ENCODE measurements at places on chromosomes 11 and 22. TPM values are rescaled to one million over a fixed set of nuclear protein-coding genes. Genes with fewer than 3 reads are reported as not detected.

DNA sequence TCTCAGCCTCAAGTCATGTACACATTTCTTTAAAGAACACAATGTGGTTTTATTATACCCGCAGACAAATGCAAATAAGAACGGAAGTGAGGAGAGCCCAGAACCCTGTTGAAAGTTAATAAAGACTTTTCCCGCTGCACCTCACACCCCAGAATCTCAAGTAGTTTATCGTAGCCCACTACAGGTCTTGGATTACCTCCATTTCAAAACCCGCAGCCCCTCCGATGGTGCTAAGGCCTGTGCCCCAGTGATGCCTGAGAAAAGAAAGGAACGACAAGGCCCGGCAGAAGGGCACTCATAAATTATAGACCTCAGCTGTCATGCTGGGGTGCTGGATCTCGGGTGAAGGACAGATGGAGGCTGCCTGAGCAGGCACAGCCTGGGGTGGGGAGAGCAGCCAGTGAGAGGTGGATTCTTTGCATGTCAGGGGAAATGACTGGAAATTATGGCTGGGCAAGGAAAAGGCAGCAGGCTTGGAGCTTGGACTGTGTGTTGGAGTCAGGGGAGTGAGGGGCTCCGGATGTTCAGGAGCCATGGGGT lies 354.1 kb downstream of the NTM start:
- H3K4me1 ChIP-seq = no peaks in the 10 kb centered on the region
- H3K27ac ChIP-seq = no peak overlapping the region
- H3K27me3 ChIP-seq = no peaks in the 10 kb centered on the region
- no peak for DNase-seq

DNA sequence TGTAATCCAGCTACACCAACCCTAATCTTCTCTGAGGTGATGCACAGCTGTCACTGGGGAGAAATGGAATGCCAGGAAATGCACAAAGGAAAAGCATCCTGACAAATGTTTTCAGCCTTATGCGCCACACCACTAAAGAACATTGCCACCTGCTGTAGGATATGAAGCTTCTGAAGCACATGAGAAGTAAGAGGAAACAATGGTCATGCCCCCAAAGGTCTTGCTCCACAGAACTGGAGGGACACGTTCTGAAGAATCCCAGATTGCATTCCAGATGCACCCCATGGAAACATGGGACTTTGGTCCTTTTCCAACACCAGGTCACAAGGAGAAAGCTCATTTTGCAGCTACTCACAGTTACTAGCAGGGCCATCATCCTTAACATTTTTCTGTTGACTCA lies 48.7 kb upstream of the ZBED5 start:
- peaks cover 21% of the 10 kb centered on the region for H3K27me3 ChIP-seq
- H3K4me3 ChIP-seq = no peak overlapping the region
- DNase-seq = no peak
- no peak overlapping the region for H3K27ac ChIP-seq
- H3K36me3 ChIP-seq = no peaks in the 10 kb centered on the region
- H3K4me1 ChIP-seq = no peaks in the 10 kb centered on the region

- DNase-seq = no peak
- H3K4me3 ChIP-seq = no peak overlapping the region
- peaks cover 17% of the 10 kb centered on the region for H3K27me3 ChIP-seq
- no peaks in the 10 kb centered on the region for H3K36me3 ChIP-seq
- H3K27ac ChIP-seq = no peak overlapping the region
- H3K4me1 ChIP-seq = no peaks in the 10 kb centered on the region
Observed at GRCh38 chr11:83326326-83326725, 40.2 kb upstream of the CCDC90B start.

DNA sequence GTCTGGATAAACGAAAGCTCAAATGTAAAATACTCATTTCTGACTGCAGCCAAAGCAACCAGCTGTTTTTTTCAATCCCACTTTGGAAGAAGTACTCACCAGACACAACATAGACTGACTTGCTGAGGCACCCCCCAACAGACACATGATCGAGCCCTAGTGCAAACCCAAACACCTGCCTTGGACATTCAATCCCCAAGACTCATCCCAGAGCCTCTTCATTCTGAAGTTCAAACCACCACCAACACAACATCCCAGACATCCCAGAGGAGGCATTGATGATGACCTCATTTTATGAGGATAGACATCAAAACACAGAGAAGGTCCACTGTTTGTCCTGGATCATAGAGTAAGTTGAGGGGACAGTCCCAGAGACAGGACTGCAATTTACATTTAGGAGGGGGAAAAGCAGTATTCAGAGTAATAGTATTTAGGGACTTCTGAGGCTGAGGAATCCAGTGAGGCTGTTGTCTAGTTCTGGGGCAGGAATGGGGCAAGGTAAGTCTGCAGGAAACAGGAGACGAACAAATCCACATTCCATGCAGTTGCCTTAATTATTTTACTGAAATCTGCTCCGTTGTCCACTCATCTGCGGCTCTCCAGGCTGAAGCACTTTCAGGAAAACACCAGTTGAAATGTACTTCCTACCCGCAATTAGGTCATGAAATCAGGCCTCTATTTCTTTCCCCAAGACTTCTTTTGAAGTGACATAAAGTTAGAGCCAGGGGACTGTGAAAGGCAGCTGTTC lies 54.8 kb downstream of the CLPB start:
- no peaks in the 10 kb centered on the region for H3K4me1 ChIP-seq
- H3K27ac ChIP-seq = no peak overlapping the region
- no peak for DNase-seq
- H3K36me3 ChIP-seq = peaks cover 16% of the 10 kb centered on the region
- H3K27me3 ChIP-seq = no peaks in the 10 kb centered on the region

GRCh38 chr11:34044664-34045485 lies 6.7 kb upstream of the CAPRIN1 start:
- H3K36me3 ChIP-seq = no peaks in the 10 kb centered on the region
- no peak overlapping the region for H3K27ac ChIP-seq
- peaks cover 6% of the 10 kb centered on the region for H3K4me1 ChIP-seq
- peak; percentile 30 for DNase-seq
- no peaks in the 10 kb centered on the region for H3K27me3 ChIP-seq
- no peak overlapping the region for H3K4me3 ChIP-seq

FOLR1 gene
- not detected for total RNA-seq
